GOT3 (cell line): ENCODE measurements at places on chromosomes 16 and 17.

DNA sequence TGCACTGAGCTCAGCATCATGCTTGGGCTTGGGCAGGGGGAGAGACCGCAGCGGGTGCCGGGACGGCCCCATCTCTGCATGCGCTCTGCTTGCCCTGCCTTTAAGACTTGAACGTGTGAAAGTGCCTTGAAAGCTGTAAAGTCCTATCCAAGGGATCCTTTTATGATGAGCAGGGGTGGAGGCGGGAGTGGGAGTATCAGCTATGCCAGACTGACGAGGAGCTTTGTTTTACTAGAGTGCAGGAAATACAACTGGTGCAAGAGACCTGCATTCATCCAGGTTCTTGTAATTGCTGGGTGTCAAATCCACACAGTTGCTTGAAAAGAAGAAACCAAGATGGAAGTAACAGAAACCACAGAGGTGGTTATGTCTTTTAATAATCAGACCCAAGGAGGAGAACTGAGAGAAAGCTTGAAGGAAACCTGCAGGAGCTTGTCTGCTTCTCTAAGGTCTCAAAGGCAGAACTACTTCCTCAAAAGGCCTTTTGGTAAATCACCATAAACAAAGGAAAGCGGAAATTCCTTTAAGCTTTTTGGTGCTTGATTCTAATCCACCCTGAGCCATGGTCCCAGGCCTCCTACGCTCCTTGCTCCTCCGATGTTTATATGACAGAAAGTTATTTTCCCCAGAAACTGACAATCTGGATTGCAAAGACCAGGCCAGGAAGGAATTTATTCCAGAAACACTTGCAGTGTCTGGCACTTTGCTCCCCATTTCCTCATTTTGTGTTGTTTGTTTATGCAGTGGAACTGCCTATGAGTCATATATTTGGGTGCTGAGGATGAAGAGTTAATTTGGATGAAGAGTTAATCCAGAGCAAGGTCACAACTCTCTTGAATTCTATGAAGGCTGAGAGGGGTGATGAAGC, 51.3 kb upstream of the FBXO47 start:
- no peak for DNase-seq

GRCh38 chr16:87493608-87494280, 920 bp upstream of the ZCCHC14 start:
- no peak for DNase-seq

GRCh38 chr17:13690806-13691205, 89.1 kb upstream of the HS3ST3A1 start:
- DNase-seq: no peak

DNA sequence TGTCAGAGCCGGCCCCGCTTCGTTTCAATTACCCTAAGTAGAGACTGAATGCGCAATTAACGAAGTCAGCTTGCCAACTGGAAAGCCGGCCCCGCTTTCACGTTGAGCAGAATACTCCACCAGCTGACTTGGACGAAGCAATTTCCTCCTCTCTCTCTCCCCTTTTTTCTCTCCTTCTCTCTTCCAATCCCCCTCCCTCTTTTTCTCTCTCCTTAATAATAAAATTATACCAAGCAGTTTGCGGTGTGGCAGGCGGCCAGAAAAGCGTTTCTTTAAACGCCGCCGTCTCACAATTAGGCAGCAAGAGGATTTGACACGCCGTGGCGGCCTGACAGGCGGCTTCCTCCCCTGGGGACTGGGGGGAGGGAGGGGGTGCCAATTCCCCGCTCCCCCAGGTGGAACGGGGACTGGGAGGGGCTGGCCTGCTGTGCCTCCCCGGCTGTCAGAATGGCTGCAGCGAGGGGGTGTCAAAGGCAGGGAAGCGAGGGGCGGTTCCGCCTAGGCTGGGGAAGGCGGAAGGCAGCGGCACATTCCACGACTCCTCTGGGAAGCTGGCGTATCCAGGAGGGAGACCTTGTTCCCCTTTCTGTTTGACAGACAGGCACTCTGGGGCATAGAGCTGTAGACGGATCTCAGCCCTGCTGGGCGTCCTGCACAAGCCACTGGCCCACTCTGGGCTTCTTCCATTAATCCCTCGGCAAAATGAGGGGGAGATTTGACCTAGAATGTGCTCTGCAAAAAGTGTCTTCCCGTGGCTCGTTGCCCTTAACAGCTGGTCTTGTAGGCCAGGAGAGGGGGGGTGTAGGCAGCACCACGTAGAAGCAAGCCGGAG, 52.7 kb downstream of the SREBF1 start:
- no peak for DNase-seq

- DNase-seq: no peak
Measured at GRCh38 chr16:12781777-12782176, 21.9 kb downstream of the CPPED1 start.

- no peak for DNase-seq
Measured at GRCh38 chr17:48578616-48579470, 693 bp upstream of the HOXB4 start.

DNA sequence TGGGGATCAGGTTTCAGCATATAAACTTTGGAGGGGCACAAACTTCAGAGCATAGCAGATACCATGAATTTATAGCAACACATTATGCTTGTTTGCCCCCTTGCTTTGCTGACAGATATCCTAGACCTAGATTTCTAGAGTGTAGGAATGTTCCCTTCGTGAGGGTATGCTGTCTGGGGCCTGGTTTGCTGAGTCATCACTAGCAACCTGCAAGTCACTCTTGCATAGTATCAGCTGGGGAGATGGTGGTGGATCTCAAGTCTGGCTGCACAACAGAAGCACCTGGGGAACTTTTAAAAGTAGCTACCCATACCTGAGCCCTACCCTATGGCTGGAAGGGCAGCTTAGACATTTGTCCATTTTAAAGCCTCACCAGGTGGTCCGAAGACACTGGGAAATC, 22.3 kb upstream of the HSBP1 start:
- no peak for DNase-seq

- no peak for DNase-seq
Measured at GRCh38 chr17:33292201-33292980, 704 bp downstream of the ASIC2 start.

- DNase-seq: no peak
Measured at GRCh38 chr17:57629470-57629869, 115.6 kb downstream of the CCDC182 start.

DNA sequence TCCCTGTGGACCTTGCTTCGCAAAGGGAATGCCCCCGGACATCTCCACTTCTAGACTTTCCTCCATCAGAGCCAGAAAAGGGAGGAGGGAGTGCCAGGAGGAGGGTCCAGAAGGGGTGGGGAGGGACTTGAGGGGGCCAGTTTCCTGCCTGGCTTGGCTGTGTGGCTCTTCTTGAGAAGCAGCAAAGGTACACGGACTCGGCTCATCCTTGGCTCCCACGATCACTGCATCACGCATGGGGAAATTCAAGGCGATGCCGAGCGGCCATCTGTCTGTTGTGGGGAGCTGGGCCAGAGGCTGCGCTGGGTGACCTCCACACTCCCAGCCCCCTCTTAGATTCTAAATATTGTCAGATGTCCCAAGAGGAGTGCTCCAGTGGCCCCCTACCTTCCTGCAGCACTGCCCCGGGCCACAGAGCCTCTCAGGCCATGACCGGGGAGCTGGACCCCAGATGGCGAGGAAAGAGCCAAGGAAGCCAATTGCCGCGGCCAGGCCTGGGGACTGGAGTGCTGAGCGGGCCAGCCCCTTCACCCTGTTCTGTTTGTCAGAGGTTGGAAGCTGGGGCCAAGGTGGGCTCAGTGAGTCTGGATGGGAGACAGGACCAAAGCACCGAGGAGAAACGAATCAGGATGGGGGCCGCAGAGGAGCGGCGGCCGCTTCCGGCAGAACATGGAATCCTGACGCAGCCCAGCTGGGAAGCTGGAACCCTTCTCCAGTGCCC, 104.5 kb downstream of the RBFOX3 start:
- no peak for DNase-seq

DNA sequence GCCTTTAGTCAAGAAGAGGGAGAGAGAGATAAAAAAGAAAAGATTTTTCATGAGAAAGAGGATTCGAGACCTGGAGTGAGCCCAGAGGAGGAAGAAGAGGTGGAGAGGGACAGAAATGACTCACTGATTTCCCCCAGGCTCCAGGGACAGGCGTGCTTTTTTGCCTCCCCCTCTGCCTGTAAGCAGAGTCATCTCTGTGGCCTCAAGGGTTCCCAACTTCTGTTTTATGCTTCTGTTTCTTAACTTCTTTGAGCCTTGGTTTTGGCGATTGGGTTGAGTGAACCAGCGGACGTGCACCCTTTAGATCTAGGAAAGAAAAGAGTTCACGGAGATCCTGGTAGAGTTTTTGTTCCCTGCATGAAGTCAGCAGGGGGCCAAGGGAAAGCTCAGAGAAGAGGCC, 147.9 kb upstream of the NOL11 start:
- no peak for DNase-seq

DNA sequence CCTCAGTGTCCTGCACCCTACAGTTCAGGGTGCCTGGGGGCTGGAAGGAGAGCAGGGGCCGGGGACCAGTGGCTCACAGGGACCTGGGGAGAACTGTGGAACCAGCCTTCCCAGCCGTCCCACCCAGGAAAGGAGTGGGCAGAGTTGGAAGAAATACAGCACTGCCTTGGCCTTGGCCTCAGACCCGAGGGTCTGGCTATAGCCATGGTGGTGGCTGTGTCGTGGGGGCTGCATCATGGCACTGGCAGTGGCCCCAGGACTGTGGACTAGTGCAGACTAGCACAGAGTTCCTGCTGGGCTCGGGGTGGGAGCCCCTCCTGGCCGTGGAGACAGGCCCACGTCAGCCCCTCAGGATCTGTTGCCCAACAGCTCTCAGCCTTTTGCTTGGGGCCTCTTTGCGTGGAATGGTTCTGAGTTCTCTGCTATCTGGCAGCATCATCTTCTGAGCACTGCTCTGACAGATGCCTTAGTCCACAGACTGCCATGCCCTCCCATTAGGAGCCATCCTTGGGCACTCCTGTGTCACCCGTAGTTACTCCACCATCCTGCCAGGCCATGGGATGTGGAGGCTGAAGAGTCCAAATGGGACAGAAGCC, 12.6 kb upstream of the DNASE1 start:
- no peak for DNase-seq

DNA sequence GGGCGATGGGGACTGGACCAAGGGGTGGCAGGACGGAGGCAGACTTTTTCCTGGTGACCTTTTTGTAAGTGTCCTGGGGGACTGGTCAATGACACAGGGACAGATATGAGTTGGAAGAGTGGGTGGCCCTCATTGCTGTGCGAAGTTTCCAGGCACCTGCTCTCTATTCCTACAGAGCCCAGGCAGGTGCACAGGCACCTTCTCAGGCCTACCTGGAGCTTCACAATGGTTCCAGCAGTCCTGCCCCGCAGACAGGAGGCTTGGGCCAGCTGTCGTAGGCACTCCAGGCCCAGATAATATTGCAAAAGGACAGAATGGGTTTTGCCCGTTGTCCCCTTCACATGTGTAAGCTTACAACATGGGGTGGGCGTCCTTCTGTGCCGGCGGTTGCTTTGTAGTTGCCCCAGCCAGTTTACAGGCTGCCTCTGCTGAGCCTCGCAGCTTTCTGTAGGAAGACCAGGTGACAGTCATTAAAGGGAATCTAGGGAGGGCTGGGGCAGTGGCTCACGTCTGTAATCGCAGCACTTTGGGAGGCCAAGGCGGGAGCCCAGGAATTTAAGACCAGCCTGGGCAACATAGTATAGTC, 84.3 kb downstream of the ARHGAP23 start:
- no peak for DNase-seq

DNA sequence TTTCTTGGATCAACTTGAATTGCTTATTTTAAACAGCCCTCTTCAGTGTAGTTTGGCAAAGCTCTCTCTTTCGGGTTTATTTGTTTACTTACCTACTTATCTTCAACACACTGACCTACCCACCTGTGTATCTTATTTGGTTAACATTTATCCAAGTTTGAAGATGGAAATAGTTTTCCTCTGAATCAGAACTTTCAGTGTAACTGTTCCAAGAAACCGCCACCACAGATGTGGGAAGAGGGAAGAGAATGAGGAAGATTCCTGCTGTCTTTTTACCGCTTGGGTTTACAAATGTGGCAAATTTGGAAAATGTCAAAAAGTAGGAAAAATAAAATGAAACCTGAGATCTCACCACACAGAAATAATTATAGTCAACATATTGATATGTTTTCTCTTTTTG, 115.8 kb downstream of the MSI2 start:
- no peak for DNase-seq

GRCh38 chr17:1930337-1930645, 94.8 kb downstream of the RTN4RL1 start:
- no peak for DNase-seq

DNA sequence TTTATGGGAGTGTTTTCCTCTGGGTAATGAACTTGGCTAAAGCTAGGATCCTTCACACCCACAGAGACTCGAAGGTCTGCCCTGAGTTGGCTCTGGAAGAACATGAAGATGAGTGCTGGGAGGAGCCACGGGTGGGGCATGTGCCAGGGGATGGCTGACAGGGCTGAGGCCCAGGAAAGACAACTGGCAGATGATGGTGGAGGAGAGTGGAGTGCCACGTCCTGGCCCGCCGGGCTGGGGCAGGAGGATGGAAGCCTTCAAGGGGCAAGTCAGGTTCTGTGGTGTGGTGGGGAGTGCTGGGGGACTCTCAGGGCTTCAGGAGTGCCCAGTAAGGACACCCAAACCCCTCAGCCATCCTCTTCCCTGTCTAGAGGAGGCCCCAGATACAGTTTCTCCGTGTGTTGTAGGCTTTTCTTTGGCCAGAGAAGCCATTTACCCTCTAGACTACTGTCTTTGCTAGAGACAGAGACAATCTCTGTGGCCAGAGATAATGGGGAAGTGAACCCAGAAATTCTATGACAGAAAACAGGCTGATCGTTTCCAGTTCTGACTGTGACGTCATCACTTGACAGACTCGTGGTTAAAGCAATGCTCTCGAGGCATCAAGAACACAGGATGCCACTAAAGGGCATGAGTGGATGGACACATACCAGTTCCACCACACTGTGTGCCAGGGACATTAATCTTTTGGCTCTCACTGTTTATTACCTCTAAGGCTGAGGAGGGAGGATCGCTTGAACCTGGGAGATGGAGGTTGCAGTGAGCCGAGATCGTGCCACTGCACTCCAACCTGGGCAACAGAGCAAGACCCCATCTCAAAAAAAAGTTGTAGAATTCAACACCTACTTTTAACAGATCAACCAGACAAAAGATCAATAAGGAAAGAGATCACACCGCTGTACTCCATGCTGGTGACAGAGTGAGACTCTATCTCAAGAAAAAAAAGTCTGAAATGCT, 18.6 kb upstream of the SLC5A10 start:
- no peak for DNase-seq

DNA sequence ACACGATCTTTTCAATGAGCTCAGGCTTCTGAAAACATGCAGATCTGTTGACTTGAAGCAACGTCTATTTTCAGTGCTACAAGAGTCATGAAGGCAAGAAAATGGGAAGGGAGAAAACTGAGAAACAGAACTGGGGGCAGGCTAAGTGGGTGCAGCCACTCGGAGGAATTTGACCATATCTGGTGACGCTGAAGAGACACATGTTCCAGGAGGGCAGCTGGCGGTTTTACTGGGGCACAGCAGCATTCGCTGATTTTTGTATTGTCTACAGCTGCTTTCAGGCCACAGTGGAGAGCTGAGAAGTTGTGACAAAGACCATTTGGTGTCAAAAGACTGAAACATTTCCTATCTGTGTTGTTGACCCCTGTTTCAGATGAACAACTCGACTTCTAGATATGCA, 103.0 kb upstream of the ELAC2 start:
- DNase-seq: no peak

GRCh38 chr16:81553080-81553813, 108.6 kb downstream of the CMIP start:
- no peak for DNase-seq
